ENCODE measurements at places on chromosomes 2 and 18.

DNA sequence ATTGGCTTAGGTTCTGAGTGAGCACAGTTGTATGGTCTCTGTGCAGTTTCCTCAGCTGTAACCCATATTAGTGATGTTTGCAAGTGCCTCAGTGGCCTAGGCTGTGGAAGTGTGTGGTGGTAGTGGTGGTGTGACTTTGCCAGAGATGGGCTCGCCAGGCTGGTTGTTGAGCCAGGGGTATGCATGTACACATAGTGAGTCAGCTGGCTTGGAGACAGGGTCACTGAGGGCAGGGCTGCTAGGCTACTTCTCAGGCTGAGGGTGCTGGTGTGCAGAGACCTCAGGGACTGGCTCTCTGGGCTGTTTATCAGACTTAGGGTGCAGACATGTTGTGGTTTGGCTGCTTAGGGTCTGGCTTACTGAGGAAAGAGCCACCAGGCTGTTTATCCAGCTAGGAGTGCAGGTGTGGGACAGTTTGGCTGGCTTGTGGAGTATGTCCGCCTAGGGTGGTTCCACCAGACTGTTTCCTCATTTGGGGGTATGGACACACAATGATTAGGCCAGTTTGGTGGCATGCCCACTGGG lies 15.0 kb downstream of the APLF start:
- no peak for DNase-seq

GRCh38 chr2:171512014-171512413 lies 10.3 kb upstream of the CYBRD1 start:
- no peak for DNase-seq

GRCh38 chr2:180647221-180647620 lies 333.2 kb upstream of the UBE2E3 start:
- DNase-seq: no peak

GRCh38 chr2:191917430-191917881 lies 70.6 kb upstream of the CAVIN2 start:
- DNase-seq: no peak

DNA sequence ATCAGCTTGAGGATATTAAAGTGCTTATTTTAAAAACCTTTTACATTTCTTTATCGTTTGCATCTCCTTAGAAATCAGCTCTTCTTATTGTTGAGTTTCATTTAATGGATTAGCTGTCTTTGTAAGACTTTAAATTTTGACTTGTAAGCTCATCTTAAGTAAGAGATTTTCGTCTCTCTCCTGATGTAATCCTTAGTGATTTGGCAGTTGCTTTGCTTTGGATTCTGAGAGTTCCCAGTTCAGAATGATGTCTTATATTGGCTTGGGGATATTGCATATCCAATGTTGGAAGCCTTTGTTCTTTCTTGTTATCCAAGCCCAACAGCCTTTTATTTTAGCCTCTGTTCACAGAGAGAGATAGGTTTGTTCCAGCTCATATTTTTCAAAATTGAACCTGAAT lies 212.1 kb downstream of the ARL6IP6 start:
- no peak for DNase-seq

DNA sequence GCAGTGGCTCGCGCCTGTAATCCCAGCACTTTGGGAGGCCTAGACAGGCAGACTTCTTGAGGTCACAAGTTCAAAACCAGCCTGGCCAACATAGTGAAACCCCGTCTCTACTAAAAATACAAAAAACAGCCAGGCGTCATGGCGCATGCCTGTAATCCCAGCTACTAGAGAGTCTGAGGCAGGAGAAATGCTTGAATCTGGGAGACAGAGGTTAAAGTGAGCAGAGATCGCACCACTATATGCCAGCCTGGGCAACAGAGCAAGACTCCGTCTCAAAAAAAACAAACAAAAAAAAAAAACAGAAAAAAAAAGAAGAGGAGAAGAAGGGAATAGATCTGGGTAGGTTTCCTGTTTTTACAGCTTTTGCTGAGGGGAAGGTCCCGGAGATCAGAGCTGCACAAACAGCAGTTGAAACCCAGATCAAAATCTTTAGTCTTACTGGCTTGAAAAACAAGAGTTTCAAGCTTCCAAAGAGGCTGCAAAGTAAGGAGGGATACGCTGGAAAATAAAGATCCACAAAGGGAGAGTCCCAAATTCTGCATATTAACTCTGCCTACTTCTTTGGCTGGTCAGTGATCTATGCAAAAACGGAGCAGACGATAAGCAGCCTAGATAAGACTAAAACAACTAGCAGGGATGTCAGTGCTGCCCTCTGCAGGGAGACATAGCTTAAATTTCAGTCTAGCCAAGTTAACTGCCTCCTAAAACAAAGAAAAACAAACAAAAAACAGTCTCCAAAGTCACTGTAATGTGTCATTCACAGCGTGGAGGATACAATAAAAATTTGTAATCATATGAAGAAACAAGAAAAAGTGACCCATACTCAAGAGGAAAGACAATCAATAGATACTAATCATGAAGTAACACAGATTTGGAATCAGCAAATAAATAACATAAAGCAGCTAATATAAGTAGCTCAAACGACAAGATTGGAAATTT lies 74.1 kb downstream of the TLK1 start:
- DNase-seq: no peak

DNA sequence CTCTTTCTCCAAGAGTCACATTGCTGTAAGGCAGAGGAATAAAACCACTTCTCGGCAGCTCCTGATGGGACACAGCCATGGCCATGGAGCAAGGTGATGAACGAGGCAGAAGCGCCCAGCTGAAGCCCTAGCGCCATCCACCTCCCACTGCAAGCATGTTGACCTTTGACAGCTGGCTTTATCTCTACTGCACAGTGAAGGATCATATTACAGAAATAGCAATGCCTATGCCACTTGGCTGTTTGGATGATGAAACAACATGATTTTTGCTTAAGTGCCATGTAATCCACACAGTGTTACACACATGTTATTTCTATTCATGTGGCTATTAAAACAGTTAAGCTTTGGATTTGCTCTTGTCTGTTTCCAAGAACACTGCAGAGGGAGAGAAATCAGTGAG lies 167.7 kb downstream of the VAPA start:
- DNase-seq: no peak

- DNase-seq: no peak
These were observed 14.3 kb downstream of the BCL11A start for GRCh38 chr2:60539140-60539539.

Measured in activated T-helper 1 cell treated with anti-CD3 and anti-CD28 coated beads, Interleukin-2, amount 50 U/mL, for 16 hours (primary cell).